Natural killer cell treated with Interleukin-12 subunit alpha and Interleukin-12 subunit beta and Interleukin-15 and Interleukin-18, amount 100 ng/mL, for 72 hours (primary cell): ENCODE measurements at places on chromosomes 1 and 21. TPM values are rescaled to one million over a fixed set of nuclear protein-coding genes. Genes with fewer than 3 reads are reported as not detected.

MAB21L3 gene
- total RNA-seq: not detected

PIK3R3 gene
- 3.3 TPM for total RNA-seq

- H3K27me3 ChIP-seq: peaks cover 6% of the 10 kb centered on the region
- no peak overlapping the region for H3K27ac ChIP-seq
- no peak overlapping the region for H3K4me3 ChIP-seq
- no peak for DNase-seq
- H3K4me1 ChIP-seq: no peaks in the 10 kb centered on the region
- H3K36me3 ChIP-seq: no peaks in the 10 kb centered on the region
Observed at GRCh38 chr1:107342316-107342715, 201.5 kb downstream of the NTNG1 start.

- no peaks in the 10 kb centered on the region for H3K4me1 ChIP-seq
- no peak for DNase-seq
- peaks cover 9% of the 10 kb centered on the region for H3K36me3 ChIP-seq
- H3K4me3 ChIP-seq: no peak overlapping the region
- H3K27ac ChIP-seq: no peak overlapping the region
Observed at GRCh38 chr1:113552244-113552643, 161.9 kb downstream of the MAGI3 start.

- no peaks in the 10 kb centered on the region for H3K27me3 ChIP-seq
- no peak overlapping the region for H3K27ac ChIP-seq
- no peak overlapping the region for H3K4me3 ChIP-seq
Observed at GRCh38 chr1:245177071-245177900, 22.5 kb downstream of the KIF26B start.

DNA sequence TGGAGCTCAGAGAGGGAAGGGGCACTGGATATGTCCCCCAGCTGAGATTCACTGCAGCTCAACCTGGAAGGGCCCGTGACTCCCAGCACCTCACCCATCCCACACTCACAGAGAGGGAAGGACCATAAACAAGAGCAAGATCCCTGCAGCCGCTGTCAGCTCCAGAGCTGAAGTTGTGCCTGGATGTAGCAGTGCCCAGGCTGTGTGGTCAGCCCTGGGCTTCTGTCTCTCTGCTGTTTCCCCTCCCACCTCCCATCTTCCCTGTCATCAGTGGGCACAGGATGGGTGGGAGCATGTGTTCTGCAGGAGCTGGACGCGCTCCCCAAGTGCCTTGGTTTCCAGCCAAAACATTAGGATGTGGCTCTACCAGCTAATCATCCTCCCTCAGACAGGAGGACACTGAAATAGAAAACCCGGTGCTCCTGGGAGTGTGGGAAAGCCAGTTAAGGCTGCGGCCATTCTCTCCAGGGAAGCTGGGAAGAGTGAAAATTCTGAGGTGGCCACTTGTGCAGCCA is 282.7 kb downstream of the NPHP4 start:
- no peak overlapping the region for H3K4me3 ChIP-seq
- H3K27me3 ChIP-seq: no peaks in the 10 kb centered on the region
- no peaks in the 10 kb centered on the region for H3K4me1 ChIP-seq
- no peak for DNase-seq
- H3K36me3 ChIP-seq: no peaks in the 10 kb centered on the region

DNA sequence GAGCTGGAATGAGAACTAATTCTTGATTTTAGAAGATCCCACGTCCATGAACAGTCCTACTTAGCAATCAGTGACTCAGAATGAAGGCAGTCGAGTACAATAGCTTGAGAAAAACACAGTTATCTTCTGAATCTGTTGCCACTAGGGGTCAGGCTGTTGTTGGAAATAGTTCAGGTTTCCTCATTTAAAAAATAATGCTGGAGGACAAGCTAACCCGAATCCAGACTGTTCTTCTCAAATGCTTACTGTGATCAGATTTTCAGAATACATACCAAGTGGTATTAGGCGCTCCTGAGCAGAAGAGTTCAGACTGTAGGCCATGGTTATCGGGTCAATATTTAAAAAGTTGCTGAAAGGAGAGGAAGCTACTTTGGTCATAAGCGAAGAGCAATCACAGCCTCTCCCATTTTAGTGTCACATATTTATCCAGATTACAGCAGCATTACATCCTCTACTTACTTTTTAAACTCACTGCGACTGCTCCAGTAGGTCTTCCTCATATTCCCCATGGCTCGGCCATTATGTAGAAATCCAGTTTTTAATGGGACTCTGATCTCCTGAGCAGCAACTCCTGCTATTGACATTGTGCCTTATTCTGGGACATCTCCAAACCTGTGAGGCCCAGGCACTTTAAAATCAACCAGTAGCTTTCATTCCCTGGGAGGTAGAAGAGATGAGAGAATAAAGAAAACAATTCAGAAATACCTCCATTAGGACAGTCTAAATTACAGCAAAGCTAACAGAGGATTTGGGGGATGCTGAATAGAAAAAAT is 10.9 kb downstream of the ERRFI1 start:
- no peak overlapping the region for H3K4me3 ChIP-seq
- H3K4me1 ChIP-seq: peaks cover 5% of the 10 kb centered on the region
- peaks cover 10% of the 10 kb centered on the region for H3K27me3 ChIP-seq
- H3K27ac ChIP-seq: no peak overlapping the region
- H3K36me3 ChIP-seq: no peaks in the 10 kb centered on the region
- no peak for DNase-seq
